CD4-positive, alpha-beta T cell treated with Interferon gamma for 1 hour (primary cell): ENCODE measurements at places on chromosomes 4 and X.

- peak; percentile 1 for DNase-seq
Observed at GRCh38 chr4:165207016-165207430, 338 bp upstream of the KLHL2 start.

DNA sequence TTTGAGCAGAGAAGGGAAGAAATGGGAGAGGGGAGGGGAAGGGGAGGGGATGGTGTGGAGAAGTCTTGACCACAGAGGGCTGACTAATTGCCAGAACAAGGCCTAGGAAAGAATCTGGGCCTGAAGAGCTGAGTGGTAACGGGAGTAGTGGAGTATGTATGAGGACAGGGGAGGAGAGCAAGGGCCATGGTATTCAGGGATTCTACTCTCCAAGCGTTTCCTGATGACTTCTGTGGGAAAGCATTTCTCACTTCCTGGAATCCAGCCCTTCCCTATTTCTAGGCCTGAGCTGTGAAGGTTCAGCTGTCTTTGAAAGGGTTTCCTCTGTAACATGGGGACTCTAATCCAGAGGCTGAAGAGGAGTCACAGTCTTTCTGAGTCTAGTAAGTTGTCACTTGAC is 19.7 kb upstream of the SOX3 start:
- no peak for DNase-seq

DNA sequence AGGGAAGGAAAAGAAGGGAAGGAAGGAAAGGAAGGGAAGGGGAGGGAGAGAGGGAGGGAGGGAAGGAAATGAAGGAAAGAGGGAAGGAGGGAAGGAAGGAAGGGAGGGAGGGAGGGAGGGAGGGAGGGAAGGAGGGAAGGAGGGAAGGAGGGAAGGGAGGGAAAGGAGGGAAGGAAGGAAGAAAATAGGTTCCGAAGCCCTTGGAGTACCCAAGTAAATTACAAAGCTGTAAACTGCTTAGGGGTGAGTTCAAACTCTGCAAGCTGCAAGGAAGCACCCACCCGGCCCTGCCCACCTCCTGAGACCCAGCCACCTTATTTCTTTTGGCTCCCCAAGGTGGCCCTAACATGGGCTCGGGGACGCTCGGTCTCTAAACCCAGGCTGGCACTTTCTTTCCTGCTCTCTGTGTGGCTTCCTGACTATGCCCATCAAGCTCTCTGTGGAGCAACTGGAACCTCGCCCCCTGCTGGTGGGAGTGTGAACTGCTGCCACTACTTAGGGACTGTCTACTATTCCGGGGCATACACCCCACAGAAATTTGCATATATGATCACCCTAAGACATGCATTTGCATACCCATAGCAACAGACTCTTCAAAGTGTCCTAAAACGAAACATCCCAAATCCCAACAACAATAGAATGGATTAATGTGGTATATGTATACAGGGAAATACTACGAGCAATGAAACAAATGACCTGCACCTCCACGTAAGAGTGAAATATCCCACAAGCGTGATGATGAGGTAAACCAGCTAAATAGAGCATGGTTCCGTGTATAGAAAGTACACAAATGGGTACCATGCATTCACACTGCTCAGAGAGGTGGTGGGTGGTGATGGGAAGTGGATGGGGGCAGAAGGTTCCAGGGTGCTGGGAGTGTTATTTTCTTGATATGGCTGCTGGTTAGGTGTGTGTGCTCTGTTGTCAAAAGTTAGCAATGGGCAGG is 151.7 kb upstream of the TBL1X start:
- peak; percentile 55 for DNase-seq

DNA sequence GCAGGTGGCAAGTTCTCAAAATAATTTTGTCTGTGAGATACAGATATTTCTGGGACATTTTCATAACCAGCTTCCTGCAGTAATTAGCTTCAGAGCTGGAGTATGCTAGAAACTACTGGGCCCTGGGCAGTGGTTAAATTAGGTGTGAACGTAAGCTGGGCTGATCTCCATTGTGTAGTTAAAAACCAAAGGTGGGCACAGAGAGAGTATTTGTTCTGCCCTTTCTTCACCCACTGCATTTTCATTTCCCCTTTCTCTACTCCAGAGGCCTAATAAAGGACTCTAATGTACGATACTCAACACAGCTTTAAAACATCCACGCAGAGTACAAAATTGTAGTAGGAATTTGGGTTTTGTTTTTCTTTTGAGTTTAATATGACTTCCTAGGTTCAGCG is 252.7 kb downstream of the SPRY1 start:
- DNase-seq, result no peak

- no peak for DNase-seq
Observed at GRCh38 chr4:128639541-128640270, 169.8 kb upstream of the JADE1 start.

DNA sequence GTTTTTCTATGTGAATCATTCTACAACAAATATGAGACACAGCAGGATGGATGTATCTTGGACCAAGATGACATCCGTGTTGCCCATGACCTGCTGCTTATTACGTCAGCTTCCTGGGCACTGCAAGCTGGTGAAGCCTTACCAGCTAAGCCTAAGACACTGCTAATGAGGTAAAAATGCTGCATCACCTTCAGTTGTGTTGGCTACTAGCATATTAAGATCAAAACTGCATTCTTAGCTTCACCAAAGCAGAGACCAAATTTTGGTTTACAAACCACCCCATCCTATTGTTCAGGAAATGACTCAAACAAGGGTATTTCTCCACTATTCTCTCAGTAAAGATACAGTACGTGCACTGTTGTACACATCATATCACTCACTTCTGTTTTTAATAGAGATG is 50.3 kb downstream of the MAML3 start:
- DNase-seq, result peak; percentile 45

DNA sequence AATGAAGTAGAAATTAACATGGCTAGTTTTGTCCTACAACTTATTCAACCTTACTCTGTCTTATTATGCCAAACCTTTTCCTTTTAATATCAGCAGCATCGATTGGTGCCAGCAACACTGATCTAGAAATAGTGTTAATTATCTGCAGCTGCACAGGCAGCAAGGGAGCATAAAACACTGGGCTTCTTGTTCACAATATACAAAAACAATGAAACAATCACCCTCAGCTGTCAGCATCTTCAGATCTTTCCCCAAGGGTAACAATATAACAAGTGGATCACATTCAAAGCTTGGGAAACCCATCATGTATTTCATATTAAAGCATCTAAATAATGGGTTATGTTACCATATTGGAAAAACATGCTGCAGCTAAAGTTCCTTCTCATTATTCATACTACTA is 238.1 kb downstream of the SPOCK3 start:
- DNase-seq, result no peak

- DNase-seq, result no peak
Observed at GRCh38 chr4:90165883-90166282, 38.7 kb downstream of the CCSER1 start.

DNA sequence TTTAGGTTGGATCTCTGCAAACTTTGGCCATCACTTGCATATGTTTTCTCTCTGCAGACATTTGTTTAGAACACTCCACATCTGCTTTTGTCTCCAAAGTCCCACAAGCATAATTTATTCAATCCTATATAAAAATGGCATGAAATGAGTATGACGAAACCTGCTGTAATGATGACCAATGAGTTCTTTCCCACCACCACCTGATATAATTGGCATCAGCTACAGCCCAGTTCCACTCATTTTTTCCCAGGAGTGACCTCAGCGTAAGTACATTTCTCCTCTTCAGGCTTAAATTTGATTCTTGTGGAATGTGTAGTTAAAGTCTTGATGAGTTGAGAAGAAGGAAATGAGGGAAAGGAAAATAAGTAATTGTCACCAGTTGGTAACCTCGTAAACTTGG is 205.1 kb downstream of the AWAT2 start:
- no peak for DNase-seq

DNA sequence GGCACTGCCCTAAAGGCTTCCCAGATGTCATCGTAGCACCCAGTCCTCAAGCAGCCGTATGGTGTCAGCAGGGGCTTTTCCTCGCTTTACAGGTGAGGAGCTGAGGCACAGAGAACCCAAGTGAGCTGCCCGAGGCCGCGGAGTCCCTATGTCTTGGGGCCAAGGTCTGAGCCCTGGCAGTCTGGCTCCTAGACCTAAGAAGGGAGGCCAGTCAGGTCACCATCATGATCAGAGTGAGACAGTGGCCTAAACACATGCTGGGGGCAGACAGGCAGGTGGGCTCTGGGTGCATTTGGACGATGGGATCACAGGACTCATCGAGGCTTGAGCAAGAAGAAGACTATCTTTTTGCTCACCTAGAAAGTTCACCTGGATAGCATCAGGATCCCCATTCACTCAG is 94.9 kb downstream of the WFS1 start:
- no peak for DNase-seq

- no peak for DNase-seq
Observed at GRCh38 chr4:24657768-24658617, 73.6 kb upstream of the DHX15 start.

GRCh38 chr4:81506731-81507130 is 35.0 kb upstream of the RASGEF1B start:
- DNase-seq, result no peak

- no peak for DNase-seq
Observed at GRCh38 chr4:15725608-15726007, 22.7 kb downstream of the BST1 start.

GRCh38 chr4:116824172-116824571 is 261.2 kb downstream of the TRAM1L1 start:
- no peak for DNase-seq

DNA sequence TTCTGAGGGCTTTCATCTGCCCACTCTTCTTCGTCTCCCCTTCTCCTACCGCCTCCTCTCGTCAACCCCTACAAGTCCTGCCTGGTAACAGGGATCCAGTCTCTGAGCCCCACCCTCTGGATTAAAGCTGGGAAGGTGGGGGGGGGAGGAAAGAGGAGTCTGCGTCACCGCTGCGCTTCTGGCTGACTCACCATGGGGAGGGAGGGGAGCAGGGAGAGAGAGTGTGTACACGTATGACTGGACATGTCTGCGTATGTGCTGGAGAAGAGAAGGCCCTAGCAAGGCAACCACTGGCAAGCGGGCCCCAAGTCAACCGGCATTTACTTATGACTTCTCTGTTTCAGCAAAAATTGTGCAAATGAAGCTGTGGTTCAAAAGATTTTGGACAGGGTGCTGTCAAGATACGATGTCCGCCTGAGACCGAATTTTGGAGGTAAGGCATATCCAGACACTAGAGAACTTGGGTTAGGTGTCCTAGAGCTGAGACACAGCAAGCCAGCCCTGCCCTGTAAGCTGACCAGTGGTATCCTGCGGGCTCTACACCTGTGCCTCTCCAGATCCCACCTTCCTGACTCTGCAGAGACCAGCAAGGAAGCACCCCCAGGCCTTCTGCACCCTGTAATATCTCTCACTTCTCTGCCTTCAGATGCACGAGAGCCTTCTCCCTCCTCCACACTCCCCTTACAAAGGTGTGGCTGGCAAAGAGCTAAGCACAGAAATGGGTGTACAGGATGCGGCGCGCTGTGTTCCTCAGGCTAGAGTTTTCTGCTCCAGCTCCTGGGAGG is 2.5 kb downstream of the GABRQ start:
- no peak for DNase-seq

GRCh38 chr4:176052744-176053143 is 12.9 kb upstream of the WDR17 start:
- no peak for DNase-seq

- DNase-seq, result peak; percentile 70
Observed at GRCh38 chr4:56757821-56758411, 63.6 kb downstream of the SPINK2 start.

DNA sequence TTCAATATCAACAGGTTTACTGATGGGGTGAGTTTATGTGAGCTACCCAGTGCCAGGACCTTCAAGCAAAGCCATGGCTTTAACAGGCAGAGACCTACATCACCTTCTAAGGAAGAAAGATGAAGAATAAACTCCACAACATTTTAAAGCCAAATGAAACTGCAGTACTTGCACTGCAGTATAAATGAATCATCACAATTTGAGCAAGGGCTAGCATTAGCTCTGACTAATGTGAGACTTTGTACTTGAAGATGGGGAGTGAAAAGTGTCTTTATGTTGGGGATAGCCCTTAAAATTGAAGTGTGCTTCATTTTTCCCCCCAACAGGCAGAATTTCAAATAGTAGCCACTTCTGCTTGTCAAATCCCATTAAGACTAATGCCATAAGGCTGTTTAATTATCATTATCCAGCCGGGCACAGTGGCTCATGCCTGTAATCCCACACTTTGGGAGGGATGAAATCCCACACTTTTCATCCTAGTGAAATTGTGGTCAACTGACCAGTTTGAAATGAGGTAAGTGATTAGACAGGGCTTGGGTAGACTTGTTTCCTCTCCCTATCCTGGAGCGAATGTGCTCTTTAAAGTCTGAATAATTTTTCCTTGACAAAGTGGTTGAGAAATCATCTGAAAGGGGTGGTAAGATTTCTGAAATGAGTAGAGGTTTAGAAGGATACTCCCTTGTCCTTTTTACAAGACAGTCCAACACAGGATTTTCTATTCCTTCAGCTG is 27.2 kb upstream of the GPR34 start:
- DNase-seq, result no peak

- DNase-seq, result no peak
Observed at GRCh38 chr4:127118681-127119080, 514.1 kb upstream of the INTU start.

GRCh38 chr4:82833696-82834313 is 35.2 kb upstream of the SCD5 start:
- no peak for DNase-seq

DNA sequence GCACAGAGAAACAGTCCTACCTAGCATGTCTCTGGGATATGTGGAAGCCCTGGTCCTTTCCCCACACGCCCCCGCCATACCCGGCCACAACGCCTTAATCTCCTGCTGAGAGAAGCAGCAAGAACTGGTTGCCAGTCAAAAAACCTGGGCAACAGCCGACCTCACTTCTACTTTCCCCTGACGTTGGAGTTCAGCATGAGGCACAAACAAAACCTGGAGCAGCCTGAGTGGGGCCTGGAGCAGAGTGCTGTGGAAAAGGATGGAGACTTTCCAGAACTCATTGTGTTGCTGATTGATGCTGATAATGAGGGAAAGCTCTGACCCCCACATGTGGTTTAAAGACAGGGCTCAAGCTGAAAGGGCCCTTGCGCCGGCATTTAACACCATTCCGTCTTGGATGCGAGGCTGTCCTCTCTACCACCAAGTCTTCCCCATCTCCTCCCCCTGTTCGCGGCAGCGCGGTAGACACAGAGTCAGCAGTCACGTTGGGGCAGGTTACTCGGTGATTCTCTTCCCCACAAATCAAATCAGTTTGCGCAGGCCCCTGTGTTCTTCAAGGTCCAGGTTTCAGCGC is 666 bp downstream of the CCDC158 start:
- DNase-seq, result no peak

GRCh38 chrX:43661521-43662240 is 5.6 kb downstream of the MAOA start:
- no peak for DNase-seq

DNA sequence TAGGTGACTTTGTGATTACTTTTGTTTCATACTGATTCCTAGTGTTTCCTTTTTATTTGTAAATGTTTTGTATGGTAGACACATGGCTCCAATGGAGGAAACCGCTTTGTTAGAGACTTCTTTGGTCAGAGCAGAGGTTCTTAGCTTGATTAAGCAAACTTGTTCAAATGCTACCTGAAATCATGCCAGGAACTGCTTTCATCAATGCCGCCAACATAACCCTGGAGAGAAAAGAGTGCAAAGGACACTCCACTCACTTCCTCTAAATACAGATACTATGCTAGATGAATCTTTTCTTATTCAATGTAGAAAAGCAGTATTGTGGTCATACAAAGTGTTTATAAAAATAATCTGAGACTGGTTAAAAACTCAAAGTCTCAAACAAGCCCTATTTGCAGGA is 25.7 kb upstream of the COX7B2 start:
- no peak for DNase-seq

GRCh38 chr4:13922873-13923645 is 295.5 kb upstream of the BOD1L1 start:
- DNase-seq, result no peak

GRCh38 chrX:29477878-29478277 is 737.5 kb upstream of the MAGEB2 start:
- DNase-seq, result no peak
